ENCODE measurements at places on chromosomes 5 and 9.

DNA sequence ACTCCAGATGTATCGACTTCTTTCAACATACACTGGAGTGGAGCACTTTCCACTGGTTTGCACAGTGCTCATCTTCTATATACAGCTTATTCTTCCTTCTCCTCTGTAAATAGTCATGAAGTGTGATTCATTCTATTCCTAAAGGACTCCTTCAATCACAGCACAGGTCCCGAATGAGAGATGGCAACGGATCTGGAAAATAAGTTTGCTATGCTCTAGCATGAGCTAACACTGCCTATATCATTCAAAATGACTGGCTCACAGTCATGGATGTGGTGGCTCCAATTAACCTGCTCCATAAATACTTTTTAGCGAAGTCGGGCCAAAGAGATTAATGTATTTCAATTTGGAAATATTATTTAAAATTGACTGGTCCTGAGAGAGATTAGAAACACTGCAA lies 272.1 kb upstream of the CDH6 start:
- DNase-seq, result no peak

DNA sequence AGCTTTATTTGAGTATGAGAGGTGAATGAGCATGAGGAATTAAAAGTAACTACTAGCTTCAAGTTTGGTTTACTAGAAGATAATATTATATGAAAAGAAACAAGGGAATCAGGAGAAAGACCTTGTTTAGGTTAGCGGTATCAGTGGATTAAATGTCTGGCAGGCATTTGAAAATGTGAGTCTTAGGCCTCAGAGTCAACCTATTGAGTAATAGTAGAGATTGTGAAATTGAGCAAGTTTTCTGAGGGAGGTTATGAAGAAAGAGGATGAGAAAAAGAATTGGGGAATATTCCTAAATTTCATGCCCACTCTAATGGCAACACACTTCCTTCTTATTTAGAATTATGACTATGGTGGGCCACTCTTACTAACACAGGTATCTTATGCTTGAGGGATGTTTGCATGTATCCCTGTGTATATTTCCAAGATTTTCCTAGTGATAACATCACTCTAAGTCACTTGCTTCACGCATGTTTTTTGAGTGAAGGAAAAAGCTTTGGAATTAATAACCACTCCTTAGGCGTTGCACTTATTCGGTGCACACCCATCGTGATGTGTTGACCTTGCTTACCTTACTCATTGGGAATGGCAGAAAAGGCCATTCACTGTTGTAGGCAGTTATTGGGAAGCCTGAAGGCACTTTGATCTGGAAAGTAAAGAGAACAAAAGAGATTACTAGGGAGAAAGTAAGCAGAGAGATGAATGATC lies 8.2 kb upstream of the ELL2 start:
- no peak for DNase-seq

DNA sequence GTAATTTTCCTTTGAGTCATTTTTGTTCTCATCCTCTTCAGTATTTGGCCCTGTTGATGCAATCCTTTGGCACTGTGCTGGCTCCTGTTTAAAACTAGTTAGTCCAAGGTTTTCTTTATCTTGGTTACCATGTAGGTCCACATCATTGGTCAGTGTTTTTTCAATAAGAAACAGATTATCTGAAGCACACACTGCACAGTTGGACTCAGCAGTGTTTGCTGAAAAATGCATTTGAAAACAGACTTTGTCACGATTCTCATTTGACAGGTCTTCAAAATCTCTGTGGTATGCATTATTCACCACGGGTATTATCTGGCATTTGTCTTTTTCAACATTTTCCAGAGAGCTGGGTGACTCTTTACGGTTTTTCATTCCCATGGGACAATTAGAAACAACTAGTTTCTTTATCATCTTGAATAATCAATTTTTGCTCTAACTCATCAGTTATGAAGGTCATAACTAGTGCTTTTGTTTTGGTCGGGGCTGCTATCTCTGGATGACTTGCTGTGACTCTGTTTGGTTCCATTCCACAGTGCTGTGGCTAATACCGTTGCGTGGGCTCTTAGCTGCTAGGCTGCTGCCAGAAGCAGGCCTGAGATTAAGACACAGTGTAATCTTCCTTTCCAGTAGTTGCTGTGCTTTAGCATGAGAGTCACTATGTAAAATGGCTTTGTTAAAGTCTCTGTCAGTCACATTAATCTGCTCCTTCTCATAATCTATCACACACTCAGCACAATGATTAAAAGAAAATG lies 36.2 kb downstream of the NUDT12 start:
- DNase-seq, result no peak

GRCh38 chr5:121108725-121109124 lies 644.6 kb downstream of the PRR16 start:
- no peak for DNase-seq

DNA sequence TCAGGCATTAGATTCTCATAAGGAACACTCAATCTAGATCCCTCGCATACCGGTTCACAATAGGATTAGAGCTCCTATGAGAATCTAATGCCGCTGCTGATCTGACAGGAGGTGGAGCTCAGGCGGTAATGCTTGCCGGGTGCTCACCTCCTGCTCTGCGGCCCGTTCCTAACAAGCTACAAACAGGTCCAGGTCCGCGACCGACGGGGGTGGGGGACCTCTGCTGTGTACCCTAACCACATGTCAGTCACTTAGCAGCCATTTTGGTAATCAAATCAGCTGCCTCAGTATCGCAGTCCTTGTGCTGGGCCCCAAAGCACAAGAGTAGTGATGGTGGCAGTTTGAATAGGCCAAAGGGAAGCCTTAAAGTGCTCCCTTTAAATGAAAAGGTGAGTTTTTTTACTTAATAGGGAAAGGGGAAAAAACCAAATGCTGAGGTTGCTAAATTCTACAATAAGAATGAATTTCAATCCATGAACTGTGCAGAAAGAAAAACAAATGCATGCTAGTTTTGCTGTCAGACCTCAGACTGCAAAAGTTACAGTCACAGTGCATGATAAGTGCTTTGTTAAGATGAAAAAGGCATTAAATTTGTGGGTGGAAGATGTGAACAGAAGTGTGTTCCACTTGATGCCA lies 67.0 kb upstream of the TNPO1 start:
- no peak for DNase-seq

GRCh38 chr9:133709015-133709611 lies 29.0 kb downstream of the SARDH start:
- peak; percentile 33 for DNase-seq

GRCh38 chr5:149610589-149611255 lies 29.4 kb downstream of the ARHGEF37 start:
- no peak for DNase-seq

DNA sequence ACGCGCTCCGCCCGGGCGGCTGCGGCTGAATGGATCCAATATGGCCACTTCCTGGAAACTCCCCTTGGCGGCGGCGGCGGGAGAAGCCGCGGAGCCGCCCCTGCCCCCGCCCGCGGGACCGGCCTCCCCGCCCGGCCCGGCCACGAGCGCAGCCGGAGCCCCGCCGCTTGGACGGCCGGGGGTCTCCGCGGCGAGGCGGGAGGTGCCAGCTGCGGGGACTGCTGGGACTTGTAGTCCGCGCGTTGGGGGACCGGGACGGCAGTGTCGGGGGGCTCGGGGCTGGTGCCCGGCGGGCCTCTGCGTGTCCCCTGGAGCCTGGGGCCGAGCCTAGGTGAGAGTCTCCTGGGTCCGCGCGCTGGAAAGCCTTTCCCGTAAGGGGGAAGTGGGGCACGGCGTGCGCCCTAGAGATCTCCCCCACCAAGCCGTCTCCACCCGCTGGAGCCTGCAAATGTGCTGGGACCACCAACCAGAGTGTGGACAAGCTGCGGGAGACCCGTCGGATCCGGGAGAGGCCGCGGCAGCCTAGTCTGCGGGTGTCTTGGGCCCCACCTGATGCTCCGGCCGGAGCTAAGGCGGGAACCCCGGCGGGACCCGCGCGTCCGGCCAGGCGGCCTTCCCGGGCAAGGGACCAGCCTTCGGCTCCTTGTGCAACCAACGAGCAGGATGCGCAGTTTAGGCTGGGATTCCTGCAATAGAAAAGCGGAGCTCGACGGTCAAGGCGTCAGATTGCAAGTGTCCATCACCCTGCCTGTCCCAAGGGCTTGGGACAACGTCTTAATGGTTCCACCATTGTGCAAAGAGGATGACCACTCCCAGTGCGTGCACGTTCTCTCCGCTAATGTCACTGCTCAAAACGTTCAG lies at the start of gene SEPTIN8:
TSS of gene SEPTIN8 (minus strand) at position 31 of the 861 bp plus-strand sequence. CDS start 102 bp downstream, outside the sequence.
- DNase-seq, result no peak

GRCh38 chr5:39526914-39527477 lies 102.2 kb upstream of the DAB2 start:
- DNase-seq, result no peak

DNA sequence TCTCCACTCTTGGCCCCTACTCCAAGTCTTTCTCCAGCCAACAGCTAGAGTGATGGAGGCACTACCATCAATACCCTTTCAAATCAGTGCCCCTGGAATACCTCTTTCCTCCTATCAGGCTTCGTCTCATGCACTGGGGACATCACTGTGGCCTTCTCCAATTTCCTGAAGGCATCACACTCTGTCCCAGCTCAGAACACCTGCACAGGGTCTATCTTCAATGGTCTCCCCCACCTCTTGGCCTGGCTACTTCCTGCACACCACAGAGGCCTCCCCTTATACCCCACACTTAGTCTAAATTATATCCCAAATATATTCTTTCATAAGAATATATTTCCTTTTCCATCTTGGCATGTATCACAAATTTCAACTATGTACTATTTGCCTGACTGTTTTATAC lies 34.5 kb downstream of the ECPAS start:
- no peak for DNase-seq

GRCh38 chr5:9196403-9197227 lies 349.3 kb downstream of the SEMA5A start:
- no peak for DNase-seq

GRCh38 chr5:30287890-30288289 lies 905.6 kb upstream of the CDH6 start:
- DNase-seq, result no peak

DNA sequence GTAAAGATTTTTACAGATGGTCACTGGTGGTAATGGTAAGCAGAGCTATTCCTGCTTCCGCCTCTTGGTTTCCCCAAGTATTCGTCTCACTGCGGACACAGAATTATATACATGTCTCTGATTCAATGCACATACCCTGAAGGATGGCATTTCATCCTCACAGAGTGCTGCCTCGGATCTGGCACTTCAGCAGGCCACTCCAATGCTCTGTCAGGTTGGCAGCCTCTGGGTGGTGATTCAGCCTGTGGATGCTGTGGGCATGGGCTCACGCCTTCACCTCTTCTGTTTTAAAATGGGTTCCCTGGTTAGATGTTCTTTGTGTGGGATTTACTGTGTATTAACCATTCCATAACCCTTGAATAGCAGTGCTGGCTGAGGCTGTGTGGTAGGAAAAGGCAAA lies 182.6 kb upstream of the ZNF608 start:
- no peak for DNase-seq

- DNase-seq, result no peak
These were observed 54.8 kb upstream of the NCS1 start for GRCh38 chr9:130117376-130117775.

GRCh38 chr9:70590315-70590677 lies 175.8 kb upstream of the KLF9 start:
- DNase-seq, result no peak

DNA sequence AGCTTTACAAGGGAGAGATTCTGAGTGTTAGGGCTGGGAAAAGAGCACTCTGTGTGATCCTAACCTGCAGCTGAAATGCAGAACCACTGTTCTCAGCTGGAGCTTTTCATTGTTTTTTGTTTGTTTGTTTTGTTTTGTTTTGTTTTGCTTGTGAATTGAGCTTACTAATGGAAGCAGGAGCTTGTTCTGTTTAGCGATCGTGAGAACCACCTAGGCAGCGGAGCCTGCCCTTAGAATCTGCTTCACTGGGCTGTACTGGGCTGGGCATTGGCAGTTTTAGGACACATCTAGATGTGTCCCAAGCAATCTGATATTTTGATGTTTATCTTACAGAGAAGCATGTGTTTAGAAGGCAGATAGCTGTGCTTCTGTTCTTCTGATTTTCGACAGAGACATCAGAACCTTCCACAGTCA lies 14.3 kb downstream of the SYK start:
- DNase-seq, result no peak

- no peak for DNase-seq
These were observed 89.4 kb downstream of the OTULIN start for GRCh38 chr5:14753947-14754346.

DNA sequence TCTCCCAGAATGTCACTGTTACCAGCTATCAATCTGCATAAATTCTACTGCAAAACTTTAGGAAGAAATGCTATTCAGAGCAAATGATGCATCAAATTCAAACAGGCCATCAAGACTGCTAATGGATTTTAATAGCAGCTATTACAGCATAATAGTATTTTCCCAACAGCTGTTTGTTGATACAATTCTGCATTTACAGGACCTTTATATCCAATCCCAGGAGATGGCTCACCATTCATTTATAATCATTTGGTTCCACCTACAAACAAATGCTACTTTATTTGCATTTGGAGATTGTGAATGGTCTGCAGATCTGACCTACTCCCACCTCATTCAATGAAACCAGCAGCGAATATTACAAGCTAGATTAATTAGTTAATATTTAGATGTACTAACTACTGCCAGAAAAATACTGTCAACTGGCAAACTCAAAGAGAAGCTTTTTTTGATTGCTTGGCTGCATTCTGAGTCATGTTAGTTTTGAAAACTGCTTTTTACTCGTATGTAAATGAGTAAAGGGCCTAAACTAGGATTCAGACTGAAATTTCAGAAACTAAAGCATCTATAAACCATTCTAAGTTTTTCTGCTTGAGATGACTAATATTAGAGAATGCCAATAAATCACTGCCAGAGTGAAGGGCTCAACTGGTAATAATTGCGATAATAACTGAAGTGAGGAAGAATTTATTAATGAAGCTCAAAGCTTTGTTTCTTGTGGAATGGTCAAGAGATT lies 7.1 kb upstream of the PCA3 start:
- DNase-seq, result no peak

DNA sequence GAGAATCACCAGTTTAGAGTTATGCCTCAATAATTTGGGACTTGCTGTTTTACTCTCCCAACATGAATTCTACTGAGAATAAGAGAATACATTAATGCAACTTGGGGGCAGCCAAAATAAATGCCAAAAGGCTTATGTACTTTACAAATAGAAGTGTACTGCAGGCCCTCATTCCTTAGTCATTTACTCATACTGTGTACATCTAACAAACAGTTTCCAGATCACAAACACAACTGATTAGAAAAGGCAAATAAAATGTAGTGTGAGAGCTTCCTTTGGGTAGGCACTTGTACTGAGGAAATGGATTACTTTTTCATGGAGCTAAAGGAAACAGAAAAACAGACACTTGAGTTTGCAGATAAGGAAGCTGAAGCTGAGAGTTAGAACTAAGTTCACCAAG lies 12.6 kb downstream of the ANKDD1B start:
- no peak for DNase-seq

GRCh38 chr9:74117731-74118130 lies 379.4 kb upstream of the RORB start:
- DNase-seq, result no peak

DNA sequence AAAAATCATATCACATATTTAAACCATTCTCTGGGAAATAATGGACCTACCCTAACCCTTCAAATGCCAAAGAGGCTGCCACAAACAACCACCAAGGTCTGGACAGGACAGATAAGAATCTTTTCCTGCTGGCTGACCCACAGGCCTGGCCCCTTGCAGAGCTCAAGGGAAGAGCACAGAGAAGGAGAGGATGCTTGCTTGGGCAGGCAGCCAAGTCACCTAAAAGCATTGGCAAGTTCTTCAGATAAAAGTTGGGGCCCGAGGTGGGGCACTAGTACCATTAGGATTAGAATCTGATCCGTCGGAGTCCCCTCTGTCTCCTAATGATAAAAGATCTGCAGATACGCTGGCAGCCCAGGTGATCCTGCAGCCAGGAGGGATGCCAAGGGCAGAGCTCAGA lies 176.6 kb downstream of the GABBR2 start:
- no peak for DNase-seq
